ENCODE measurements at places on chromosomes 5 and 9.

- no peak for DNase-seq
Measured at GRCh38 chr5:109546461-109546860, 136.7 kb upstream of the PJA2 start.

DNA sequence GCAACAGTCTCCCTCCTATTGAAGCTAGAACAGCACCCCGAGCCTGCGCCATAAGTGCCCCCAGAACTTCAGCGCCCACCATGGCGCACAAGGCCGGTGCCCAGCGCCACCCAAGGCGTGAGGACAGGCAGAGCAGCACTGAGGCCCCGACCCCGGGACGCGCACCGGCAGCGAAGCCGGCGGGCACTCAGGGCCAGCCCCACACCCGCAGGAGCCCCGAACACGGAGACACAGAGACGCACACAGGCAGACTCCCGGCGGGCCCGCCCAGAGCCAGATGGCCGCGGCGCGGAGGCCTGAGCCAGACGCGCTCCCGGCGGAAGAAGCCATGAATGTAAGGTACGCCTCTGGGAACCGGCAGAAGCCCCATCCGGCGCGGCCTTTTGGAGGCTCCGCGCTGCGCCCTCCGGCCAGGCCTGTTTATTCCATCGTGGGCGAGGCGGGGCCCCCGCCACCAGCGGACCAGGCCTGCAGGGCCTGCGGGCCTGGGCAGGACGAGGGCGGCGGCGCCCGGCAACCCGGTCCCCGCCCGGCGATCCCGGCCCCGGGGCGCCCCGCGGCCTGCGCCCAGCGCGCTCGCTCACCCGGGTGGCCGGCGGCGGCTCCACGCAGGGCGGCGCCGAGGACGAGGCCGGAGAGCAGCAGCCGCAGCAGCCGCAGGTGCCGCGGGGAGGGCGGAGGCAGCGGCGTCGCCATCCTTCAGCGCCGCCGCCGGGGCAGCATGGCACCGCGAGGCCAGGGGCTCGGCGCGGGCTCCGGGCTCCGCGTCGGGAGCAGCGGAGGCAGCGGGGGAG lies 486 bp downstream of the NPDC1 start:
- peak; percentile 41 for DNase-seq

DNA sequence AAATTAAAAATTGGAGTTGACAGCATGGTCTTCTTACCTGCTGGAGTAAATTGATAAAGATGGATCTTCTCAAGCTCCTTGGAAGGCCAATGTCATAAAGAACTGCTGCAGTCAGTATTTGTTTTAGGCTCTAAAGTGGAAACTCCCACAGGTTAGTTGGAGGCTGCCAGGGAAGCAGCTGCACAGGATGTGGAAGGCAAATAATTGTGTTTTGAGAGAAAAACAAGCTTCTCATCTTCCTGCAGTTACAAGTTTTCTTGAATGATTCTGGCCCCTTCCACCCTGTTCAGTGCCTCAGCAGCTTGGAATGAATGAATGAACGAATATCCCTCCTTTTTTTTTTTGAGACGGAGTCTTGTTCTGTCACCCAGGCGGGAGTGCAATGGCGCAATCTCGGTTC lies 13.9 kb downstream of the MROH2B start:
- no peak for DNase-seq

- DNase-seq = no peak
Measured at GRCh38 chr5:154945695-154946301, 4.9 kb downstream of the MRPL22 start.

DNA sequence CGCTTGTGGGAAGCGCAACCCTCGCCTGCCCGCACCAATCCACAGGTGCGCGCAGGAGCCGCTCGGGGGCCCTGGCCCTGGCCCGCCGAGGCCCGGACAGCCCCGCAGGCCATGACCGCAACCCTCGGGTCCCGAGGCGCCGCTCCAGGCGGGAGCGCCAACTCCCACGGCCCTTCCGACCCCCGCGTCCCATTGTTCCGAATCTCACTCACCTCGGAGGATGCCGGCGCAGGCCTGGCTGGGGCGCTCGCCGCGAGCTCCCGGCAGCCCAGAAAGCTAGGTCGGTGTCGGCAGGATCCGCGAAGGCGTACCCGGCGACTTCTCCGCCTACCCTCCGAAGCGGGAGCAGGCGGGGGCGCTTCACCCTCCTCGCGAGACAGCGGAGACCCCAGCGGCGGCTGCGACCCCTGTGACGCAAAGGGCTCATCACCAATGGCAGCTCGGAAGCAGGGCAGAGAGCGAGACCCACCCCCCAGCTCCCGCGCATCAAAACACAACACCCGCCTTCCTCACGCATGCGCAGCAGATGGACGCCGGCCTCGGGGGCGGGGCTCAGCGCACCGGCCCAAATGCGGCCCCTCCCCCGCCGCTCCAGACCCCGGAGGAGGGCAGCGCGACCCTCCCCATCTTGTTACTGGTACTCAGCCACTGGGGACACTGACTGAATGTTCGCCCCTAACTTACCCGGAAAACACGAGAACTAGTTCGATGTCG lies 1.4 kb upstream of the SMIM27 start:
- DNase-seq = peak; percentile 89

DNA sequence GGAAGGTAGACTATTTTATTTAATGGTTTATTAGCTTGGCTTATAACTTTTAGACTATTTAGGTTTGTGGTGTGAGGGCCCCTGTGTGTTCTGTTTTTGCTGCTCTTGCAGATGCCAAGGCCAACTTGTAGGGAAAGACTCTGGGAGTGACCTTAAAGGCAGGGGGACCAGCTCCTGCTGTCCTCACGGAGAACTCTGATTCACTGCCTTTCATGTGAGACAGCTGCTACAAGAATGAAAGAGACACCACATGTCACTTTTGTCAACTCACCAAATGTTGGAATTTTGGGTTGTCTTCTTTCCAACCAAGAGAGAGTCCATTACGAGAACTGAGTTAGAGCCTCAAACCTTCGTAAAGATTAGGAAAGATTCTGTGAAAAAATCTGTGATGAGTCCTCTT lies 258.3 kb upstream of the ADAMTSL1 start:
- no peak for DNase-seq

GRCh38 chr5:65663804-65664521 lies 39.1 kb downstream of the SHLD3 start:
- no peak for DNase-seq

GRCh38 chr9:13778631-13779030 lies 499.1 kb upstream of the MPDZ start:
- DNase-seq = no peak

- no peak for DNase-seq
Measured at GRCh38 chr9:123329329-123329955, 26.6 kb upstream of the CRB2 start.

- DNase-seq = no peak
Measured at GRCh38 chr5:175329976-175330375, 114.0 kb downstream of the DRD1 start.

DNA sequence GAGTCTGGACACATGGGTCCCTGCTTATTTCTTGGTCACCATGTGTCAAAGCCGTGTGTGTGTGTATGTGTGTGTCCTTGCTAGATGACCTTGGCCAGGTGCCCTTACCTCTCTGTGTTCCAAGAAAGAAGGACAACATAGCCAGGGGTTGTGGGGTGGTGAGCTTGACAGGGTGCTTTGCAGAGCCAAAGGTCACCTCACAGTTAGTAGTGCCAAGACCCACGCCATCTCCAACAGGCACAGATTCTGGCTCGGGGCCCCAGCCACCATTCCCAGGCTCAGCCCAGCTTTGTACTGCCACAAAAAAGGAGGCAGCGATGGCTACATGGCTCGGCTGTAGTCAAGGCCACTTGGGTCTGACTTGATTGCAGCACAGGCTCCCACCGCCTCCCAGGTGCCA lies 39.5 kb downstream of the CXXC5 start:
- DNase-seq = no peak

DNA sequence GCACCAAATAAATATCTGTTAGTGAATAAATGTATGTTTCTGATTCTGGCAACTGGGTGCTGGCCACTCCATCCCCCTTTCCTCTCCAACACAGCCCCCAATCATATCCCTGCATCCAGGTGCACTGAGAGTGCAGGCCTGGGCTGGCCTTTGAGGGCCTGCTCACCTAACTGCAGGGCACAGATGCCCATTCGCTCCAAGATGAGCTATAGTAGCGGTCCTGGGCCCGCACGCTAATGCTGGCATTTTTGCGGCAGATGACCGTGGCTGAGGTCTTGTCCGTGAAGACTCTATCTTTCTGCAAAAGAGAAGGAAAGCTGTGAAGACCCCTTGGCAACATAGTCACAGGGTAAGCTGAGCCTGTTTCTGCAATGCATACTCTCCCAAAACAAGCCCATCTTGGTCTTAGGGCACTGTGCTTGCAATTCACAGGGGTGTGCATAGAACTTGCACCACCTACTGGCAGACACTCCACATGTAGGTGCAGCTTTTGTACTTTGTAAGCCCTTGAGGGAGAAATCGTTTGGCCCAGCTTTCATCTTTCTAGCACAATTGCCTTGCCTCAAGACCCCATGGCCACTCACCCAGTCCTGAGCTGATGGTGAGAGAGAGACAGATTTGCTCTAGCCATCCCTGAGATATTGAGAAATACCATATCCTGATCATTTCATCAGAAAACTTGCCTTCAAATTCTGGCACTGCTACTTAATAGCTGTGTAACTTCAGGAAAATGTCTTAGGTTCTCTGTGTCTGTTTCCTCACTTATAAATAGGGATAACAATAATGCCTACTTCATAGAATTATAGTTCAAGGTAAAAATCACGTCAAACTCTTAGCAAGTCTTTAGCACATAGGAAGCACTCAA lies 13.5 kb downstream of the IL12B start:
- peak; percentile 40 for DNase-seq

- no peak for DNase-seq
Measured at GRCh38 chr9:98866435-98867102, 59.1 kb downstream of the GALNT12 start.

GRCh38 chr9:133144142-133144903 lies 19.4 kb downstream of the GBGT1 start:
- DNase-seq = no peak

GRCh38 chr5:32840606-32841005 lies 129.5 kb downstream of the NPR3 start:
- DNase-seq = no peak

- DNase-seq = no peak
Measured at GRCh38 chr5:179610903-179611265, 12.6 kb downstream of the HNRNPH1 start.

DNA sequence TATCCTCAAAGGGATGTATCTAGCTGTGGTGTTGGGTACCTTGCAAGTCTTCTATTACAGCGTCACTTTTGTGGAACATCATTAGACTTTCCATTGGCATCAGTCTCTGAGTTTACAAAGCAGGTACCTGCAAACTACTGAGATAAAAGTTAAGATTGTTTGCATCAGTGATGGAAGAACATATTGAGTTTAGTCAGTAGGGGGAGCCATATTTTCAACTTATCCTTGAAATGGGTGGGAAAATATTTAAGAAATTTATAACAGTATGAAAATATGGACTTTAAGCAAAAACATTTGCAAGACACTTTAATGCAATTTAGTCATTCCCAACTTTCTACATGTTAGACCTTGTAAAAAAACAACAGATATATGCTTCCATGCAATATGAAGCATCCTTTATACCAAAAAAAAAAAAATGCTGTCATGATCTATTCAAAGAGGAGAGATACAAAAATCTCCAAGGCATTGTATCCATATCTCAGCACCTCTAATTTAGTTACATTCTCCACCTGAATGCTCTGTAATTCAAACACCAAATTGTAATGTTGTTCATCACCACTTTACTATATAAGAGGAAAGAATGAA lies 98.6 kb upstream of the ADAMTS19 start:
- DNase-seq = peak; percentile 24

DNA sequence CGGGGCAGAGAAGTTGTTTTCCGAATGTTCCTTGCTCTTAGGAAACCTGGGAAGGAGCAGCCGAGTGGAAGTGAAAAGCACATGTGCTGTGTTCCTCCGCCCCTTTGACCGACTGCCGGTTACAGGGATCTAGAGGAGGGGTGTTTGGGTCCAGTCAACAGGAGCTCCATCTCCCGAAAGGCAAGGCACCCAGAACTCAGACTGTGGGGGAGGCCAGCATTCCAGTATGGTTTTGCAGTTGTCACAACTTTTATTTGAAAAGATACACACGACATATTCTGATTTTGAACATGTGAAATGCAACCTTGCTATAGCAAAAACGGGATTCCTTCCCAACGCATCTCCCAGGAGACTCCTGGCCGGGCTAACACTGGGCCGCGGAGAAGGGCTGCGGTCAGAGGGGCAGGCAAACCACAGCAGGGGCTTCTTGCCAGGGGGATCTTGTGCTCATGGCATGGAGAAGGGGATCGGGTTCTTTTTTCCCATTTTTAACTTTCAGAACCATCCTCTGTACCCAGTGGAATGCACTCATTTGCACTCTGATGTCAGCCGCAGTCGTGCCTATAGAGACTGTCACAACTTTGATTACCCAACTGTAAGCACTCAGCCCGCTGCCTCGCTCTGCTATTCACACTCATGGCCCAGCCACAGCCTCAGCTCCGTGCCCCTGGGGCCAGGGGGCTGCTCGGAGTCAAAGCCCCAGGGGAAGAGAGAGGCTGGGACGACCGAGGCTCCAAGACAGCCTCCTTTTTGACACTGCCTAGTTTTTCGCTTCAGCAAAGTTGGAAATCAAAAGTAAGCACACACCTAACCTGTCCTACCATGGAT lies 3.9 kb downstream of the QRFP start:
- no peak for DNase-seq

- no peak for DNase-seq
Measured at GRCh38 chr5:135476615-135477581, 24.7 kb upstream of the TIFAB start.

GRCh38 chr5:95615164-95615467 lies 4.8 kb upstream of the GPR150 start:
- DNase-seq = no peak

DNA sequence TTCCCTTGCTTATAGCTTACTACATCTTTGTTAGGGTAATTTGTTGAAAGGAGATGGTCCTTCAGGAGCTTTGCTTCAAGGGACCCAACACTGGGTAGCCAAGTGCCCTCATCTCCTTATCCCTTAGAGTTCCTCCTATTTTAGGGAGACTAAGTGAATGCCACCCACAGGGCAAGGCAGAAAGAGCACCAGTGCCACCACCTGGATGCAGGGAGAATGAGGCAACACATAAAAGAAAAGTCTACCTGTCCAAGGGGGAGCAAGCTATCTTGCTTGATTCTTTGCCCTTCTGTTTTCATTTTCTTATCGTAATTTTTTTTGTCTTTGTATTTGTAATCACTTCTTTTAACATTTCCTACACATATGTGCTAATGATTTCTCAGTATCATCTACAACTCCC lies 205.5 kb downstream of the NPR3 start:
- no peak for DNase-seq

DNA sequence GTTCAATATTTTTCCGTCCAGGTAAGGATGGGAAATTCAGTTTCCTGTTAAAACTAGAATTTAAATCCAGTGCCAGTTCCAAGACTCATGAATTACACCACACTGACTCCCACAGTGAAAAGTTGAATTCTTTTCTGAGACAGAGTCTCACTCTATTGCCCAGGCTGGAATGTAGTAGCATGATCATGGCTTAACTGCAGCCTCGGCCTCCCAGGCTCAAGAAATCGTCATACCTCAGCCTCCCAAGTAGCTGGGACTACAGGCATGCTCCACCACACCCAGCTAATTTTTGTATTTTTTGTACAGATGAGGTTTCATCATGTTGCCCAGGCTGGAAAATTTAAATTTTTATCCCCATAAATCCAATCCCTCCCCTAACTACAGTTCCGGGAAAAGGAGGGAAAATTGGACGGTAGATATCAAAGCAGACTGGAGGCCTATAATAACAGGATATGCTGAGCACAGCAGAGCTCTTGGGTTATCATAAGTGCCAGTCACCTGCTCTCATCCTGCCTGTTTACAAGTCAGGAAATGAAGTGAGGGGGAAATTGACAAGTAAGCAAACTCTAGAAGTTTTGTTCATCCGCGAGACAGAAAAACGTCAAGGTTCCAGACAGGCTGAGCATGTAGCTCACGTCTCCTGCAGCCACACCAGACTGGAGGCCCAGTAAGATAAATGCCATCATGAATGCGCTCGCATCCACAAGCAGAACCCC lies 105.7 kb downstream of the UGCG start:
- DNase-seq = no peak

Data from NCI-H526 (cell line).